LoVo (cell line): ENCODE measurements at places on chromosomes 11 and 22.

DNA sequence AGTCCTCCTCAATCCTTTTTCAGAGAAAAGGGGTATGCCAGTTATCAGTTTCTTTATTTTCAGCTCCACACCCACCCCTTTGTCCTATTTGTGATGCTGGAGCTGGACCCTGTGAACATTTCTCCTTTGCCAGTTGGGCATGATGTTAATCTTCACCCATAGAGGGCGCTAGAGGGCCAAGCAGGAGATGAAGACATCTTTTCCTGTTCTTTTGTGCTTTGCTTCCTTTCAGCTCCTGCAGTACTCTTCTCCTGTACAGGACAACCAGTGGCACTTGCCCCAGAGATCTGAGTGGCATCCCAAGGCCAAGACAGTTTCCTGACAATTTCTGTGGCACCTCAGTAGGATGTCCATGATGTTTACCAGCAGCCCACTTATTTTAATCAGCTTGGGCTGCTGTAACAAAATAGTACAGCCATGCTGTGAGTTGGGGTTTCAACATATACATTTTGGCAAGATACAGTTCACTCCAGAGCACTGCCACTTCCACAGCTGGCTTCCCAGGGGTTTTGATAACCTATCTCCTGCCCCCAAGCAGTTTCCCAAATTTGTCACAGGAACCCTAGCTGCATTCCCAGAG lies 4.6 kb downstream of the SAA2 start:
- DNase-seq = peak; percentile 67

GRCh38 chr11:74681686-74682651 lies 49.3 kb downstream of the CHRDL2 start:
- DNase-seq = no peak

DNA sequence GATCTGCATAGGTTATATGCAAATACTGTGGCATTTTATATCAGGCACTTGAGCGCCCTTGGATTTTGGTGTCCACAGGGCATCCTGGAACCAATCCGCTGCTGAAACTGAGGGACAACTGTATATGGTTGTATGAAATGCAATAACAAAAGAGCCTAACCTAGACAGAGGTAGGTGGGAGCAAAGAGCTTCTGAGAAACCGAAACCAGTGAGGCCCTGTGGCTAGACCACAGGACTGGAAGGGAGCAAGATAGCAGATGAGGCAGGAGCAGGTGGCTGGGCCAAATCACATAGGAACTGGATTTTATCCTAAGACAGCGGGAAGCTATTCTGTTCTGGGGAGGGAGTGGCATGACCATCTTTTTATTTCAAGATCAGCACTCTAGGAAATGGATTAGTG lies 30.1 kb downstream of the RCN1 start:
- DNase-seq = no peak

GRCh38 chr11:111788051-111788450 lies 21.9 kb upstream of the PPP2R1B start:
- no peak for DNase-seq

DNA sequence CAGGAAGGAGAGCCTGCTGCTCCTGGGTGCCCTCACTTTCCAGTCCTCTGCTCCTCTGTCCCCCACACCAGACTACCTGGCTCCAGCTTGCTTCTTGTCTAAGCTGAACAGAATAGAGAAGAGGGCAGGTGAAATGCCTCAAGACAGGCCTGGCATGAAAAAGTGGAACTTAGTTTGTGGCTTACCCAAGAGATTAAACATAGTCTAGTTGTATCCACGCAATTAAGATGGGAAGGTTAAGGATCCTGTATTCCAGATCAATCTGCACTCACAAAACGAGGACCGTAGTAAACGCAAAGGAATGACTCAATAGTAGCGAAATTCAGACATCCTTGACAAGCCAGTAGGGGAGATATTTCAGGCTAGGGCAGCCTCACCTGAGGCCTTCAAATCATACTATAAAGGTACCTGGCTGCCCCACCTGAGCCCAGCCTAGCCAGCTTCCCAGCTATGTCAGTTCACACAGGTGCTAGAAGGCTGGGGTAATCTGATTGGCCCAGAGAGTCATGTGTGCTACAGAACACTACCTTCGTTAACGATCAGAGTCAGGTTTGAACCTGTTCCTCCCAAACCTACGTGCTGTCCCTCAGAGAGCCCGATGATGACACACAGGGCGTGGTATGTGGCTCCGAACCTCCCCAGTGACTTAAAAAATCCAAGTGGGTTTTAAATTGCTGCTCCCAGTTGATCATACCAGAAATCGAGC lies 46.5 kb downstream of the AHNAK start:
- peak; percentile 9 for DNase-seq

- no peak for DNase-seq
Observed at GRCh38 chr22:36493690-36494110, 12.3 kb upstream of the TXN2 start.

- no peak for DNase-seq
Observed at GRCh38 chr11:75631086-75631730, 37.6 kb downstream of the MAP6 start.

GRCh38 chr11:72759468-72759985 lies 7.3 kb upstream of the ARAP1 start:
- no peak for DNase-seq

DNA sequence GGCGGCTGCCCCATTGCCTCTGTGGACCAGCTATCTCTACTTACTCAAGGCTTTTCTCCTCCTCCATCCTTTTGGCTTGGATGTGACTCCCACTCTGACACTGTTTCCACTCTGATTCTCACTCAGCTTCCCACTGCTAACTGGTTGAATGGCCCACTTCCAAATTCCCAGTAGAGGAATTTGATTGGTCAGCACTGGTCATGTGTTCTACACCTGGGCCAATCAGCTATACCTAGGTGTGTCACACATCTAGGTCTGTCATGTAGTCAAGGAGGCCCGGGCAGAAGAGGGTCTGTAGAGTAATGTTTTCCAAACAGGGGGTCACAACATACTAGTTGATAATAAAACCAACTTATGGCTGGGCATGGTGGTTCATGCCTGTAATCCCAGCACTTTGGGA lies 53.3 kb downstream of the TPBGL start:
- no peak for DNase-seq

DNA sequence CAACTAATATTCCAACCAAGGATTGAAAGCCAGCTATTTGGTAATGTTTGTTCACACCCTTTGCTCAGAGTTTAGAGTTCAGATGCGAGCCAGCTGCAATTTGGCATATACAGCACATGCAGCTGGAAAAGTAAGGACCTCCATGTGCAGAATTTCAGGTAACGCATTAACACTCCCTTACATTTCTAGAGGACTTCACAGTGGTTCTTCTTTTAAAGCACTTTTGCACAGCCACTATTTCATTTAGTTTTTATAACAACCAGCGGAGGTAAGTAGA lies 3.4 kb downstream of the POU2AF3 start:
- no peak for DNase-seq

DNA sequence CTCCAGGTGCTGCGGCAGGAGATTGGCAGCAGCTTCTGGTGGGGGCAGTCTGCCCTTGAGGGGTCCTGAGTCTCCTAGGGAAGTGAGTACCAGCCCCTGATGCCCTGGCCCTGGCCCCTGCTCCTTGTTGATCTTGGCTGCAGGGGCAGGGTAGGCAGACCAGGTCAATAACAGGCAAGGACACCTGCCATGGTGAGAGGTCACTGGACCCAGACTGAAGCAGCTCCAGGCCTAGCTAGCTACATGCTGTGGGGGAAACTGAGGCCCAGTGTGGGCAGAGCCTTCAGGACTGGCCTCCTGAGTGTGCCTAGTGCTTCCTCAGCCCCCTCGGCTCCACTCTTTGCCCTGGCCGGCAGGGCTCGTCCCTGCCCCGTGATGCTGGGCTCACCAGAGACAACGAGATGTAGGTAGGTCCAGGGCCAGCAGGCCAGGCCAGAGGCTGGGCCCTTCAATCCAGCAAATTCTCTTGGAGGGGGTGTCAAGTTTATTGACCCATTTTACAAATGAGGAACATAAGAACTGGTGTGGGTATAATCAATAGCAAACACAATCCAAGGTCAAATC lies 20.4 kb downstream of the RTN4R start:
- no peak for DNase-seq

DNA sequence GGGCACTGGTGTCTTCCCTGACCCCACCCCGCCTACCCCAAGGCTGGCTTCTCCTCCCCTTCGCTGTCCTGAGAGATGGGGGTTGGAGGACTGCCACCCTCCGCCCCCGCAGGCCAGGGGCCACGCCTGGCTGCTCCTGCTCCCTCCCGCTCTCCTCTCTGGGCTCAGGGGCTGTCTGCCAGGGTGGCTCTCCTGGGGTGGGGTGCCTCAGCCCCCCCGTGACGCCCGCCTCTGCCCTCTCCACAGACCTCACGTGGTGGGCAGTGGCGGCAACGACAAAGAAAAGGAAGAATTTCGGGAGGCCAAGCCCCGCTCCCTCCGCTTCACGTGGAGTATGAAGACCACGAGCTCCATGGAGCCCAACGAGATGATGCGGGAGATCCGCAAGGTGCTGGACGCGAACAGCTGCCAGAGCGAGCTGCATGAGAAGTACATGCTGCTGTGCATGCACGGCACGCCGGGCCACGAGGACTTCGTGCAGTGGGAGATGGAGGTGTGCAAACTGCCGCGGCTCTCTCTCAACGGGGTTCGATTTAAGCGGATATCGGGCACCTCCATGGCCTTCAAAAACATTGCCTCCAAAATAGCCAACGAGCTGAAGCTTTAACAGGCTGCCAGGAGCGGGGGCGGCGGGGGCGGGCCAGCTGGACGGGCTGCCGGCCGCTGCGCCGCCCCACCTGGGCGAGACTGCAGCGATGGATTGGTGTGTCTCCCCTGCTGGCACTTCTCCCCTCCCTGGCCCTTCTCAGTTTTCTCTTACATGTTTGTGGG lies 8.1 kb downstream of the RCOR2 start:
- DNase-seq = no peak

DNA sequence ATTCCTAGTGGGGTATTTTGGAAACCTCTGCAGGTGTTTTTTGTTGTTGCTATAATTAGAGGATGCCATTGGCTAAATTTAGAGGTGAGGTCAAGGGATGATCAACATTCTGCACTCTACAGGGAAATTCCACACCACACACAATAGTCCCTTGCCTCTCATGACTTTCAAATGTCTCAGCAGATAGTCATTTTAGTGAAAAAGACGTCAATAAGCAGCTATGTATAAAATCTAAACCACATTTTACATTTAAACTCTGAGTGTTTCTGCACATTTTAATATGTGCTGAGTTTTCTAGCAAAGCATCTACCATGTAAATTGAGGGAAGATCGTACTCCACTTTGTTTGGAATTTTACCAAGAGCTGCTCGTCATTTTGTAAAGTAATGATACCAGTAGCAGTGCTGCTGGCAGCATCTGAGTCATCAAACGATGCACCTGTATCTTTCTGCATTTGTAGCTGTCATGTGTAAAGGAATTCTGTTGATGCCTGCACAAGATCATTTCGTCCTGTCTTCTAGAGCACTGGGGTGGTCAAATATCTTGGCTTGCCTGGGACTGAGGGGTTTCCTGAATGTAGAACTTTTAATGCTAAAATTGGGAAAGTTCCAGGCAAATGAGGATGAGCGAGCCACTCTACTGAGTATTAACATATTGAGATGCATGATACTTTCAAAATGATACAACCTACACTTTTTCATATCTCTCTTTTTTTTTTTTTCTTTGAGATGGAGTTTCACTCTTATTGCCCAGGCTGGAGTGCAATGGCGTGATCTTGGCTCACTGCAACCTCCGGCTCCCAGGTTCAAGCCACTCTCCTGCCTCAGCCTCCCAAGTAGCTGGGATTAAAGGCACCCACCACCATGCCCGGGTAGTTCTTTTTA lies 414.5 kb upstream of the SYN3 start:
- DNase-seq = no peak

DNA sequence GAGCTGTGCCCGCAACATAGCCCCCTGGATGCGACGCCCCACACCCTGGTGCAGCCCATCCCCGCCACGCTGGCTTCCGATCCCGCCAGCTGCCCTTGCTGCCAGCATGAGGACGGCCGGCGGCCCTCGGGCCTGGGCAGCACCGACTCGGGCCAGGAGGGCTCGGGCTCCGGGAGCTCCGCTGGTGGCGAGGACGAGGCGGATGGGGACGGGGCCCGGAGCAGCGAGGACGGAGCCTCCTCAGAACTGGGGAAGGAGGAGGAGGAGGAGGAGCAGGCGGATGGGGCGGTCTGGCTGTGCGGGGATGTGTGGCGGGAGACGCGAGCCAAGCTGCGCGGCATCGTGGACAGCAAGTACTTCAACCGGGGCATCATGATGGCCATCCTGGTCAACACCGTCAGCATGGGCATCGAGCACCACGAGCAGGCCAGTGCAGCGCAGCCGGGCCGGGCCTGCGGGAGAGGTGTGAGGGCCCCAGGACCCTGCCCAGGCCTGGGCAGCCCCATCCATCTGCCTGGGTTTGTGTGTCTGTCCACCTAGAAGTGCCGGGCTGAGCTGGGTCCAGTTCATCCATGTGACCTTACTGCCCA lies 79.0 kb downstream of the CACNA1I start:
- no peak for DNase-seq

- DNase-seq = no peak
Observed at GRCh38 chr11:34616830-34617504, 3.9 kb upstream of the EHF start.

DNA sequence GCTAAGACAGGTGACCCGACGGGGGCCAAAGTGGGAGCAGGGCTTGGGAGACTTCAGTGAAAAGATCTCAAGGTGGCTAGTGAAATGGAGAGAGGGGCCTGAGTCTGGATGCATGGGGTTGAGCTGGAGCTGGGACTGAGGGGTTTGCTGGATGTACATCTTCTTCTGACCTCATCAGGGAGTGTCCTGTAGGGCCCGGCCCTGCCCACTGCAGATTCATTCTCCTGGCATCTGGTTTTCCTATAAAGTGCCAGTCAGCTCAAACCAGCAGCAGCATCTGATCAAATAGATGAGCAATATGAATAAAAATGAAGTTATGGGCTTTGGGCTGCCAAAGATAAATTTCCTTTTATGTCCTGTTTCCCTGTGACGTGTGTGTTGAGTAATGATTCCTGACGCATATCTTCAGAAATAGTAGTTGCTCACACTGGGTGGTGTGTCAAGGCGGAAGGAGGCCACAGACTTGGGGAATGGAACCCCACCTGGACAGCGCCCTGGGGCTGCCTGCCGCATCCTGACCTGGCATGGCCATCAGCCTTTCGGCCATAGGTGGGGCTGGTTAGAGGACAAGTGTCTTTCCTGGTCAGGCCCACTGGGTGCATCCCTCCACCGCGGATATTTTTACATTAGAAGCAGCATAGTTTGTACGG lies 135.4 kb downstream of the OSBP2 start:
- DNase-seq = peak; percentile 78

DNA sequence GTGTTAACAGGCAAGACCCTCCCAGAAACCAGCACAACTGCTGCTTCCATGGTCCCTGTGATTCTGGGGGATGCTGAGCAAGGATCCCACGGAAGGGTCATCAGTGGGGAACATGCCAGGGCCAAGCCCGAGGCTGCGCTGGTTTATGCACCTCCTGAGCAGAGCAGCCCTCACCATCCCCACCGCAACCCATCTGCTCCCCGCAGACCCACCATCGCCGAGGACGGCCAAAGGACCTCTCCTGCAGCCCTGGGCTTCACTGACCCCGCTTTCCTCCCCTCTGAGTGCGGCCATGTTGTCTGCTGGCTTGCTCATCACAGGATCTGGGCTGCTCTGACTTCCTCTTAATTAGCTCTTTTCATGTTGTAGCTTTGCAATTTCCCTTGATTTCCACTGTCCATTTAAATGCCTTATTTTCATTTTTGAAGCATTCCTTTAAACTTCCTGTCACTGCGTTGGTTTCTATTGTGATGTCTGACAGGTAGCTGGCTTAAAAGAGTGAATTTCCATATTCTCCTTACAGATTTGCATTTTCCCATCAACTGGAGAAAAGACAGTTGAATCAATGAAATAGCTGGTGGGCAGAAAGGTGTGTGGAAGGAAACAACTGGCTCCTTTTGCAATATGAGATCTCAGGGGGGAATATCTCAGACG lies 14.9 kb downstream of the TP53AIP1 start:
- DNase-seq = no peak

GRCh38 chr11:18063125-18063524 lies 17.1 kb upstream of the TPH1 start:
- DNase-seq = no peak
